ENCODE measurements at places on chromosomes 12 and 14.

DNA sequence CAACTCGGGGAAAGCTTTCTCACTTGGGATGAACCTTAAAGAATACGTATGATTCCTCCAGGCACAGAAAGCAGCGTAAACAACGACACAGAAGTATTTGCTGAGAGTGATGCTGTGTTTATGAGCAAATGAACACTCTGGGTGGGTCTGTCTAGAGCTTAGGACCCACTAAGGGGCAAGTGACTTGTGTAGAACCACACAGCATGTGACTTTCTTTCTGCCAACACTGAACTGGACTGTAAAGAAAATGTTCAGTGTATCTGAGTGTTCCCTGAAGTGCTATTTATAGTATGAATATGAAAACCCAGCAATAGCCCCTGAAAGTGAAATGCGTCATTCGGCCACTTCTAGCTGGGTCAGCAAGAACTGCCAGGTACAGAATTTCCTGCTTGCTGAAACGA is 78.5 kb downstream of the ST8SIA1 start:
- DNase-seq = no peak

DNA sequence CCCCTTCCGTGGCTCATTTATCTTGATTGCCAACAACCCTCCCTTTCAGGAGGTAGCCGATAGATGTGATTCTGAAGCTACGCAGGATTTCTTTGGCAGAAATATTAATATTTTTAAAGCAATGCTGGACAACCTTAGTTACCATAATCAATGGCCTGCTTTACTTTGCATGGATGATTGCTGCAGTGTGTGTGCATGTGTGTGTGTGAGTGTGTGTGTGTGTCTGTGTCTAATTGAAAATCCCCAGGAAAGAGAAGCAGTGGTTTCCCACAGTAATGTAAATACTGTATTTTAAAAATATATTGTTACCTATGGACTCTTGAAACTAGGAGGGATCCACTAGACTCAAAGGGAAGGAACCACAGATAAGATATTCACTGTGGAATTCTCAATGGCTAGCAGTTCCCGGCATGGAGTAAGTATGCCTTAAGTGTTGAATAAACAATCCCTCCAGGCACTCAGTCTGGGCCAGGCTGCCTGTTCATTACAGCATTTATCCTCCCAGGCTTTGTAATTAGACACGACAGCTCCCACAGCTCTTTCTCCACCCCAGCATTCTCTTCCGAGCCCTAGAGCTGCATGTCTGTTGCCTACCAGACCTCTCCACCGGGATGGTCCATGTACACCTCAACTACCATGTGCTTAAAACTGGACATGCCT is 22.5 kb upstream of the C14orf132 start:
- DNase-seq = peak; percentile 96

GRCh38 chr14:45125754-45126153 is 8.5 kb downstream of the FKBP3 start:
- no peak for DNase-seq

DNA sequence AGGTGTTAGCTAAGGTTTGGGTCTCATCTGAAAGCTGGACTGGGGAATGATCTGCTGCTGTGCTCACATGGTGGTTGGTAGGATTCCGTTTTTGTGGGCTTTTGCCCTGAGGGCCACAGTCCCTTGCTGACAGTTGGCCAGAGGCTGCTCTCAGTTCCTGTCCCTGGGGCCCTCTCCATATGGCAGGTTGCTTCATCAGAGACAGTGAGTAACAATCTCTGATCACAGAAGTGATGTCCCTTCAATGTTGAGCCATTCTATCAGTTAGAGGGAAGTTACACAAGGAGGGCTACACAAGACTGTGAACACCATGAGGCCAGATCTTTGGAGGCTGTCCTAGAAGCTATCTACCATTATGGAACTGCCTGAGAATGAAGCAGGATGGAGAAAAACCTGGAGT is 137.2 kb downstream of the AACS start:
- no peak for DNase-seq

- no peak for DNase-seq
These were observed 337.0 kb downstream of the IPO8 start for GRCh38 chr12:30358671-30359070.

GRCh38 chr12:69685810-69686209 is 13.3 kb downstream of the BEST3 start:
- DNase-seq = no peak

DNA sequence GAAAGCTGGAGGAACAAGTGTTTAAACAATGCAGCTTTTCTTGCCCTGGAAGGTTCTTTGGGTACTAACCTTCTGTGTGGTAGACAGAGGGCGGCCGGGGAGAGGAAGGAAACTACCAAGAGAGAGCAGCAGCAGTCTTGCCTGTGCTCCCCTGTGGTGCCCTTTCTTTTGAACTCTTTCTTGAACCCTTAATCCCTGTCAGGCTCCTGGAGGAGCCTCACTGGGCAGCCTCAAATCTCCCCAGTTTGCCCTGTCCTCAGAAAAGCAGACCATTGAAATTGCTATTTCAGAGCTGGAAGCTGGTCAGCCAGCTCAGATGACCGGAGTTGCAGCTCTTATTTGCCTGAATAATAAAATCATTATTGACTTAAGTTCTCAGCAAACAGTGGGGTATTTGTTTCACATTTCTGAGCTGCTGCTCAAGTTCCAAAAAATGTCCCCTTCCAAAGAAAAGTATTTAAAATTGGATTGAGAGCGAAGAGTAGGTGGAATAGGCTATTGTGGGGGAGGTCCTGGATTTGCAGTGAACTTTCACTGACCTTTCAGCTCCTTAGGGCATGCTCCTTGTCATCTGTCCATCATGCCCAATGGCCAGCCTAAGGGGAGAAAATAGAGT is 42.1 kb upstream of the RNASE3 start:
- no peak for DNase-seq

- DNase-seq = no peak
These were observed 248.9 kb downstream of the CCER1 start for GRCh38 chr12:90706036-90706435.

- DNase-seq = no peak
These were observed 700 bp downstream of the PRKAG1 start for GRCh38 chr12:49017891-49018260.

- DNase-seq = peak; percentile 20
These were observed 54.0 kb downstream of the CLIP1 start for GRCh38 chr12:122368361-122369073.

DNA sequence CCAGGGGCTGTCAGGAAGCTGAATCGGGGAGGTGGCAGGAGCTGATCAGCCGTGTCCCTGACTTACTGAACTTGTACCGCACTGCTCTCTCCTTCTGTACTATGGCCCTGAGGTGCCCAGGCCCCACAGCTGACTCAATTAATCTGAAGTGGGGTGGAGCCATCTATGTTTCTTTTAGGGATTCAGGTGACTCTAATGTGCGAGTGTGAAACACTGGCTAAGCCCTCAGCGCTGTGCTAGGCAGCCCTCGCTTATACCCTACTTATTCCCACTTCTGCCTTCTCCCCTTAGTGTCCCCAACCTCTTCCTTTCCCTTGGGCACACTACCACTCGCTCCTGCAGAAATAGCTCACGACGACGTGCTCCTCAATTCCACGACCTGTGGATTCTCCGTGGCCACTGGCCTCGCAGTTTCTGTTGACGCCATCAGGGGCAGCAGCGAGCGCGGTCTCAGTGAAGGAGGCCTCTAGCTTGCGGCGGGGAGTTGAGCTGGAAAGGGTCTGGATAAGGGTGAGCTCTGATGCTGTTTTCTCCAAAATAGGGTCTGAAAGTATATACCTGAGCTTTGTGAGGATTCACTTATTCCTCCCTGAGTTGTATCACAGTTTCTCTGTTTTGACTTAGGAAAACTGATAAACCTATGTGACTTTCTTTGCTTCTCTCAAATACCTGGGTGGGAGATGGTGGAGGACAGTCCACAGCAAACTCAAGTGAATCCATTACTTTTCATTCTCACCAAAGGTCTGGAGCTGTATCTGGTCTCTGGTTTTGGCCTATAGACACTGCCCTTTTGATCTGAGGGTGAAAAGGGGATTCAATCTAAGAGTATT is 167.6 kb downstream of the SLC41A2 start:
- DNase-seq = no peak

DNA sequence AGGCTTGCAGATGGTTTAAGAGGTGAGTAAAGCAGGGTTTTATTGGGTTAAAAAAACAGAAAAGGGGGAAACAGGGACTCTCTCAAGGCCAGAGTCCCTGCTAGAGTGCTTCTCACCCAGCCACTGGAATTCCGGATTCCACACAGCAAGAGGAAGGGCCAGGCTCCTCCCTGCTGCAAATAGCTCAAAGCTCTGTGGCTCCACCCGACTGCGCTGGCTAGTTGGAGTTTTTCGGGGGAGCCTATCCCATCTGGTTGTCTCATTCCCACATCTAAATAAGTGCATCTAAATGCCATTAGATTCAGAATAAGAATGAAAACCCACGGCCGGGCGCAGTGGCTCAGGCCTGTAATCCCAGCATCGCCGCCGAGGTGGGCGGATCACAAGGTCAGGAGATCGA is 791.5 kb downstream of the SLC16A7 start:
- no peak for DNase-seq

DNA sequence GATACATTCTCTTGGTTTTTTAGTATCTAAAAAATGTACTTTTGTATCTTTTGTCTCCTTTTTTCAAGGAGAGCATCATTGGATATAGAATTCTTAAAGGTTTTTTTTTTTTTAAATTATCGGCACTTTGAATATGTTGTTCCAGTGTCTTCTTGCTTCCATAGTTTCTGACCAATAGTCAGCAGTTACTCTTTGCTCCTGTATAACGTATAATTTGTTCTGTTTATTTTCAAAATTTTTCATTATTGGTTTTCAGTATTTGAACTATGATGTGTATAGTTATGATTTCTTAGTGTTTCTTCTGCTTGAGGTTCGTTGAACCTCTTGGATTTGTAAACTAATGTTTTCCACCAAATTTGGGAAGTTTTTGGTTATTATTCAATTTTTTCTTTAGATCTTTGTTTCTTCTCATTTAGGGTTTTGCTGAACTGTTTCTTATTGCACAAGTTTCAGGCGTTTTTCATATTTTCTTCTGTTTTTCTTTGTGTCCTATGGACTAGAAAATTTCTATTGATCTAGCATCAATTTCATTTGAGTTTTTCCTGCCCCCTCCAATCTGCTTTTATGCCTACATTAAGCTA is 93.9 kb downstream of the PLBD1 start:
- DNase-seq = no peak

GRCh38 chr14:99122521-99123125 is 149.4 kb downstream of the BCL11B start:
- no peak for DNase-seq
